ENCODE measurements at places on chromosomes 4 and X.

DNA sequence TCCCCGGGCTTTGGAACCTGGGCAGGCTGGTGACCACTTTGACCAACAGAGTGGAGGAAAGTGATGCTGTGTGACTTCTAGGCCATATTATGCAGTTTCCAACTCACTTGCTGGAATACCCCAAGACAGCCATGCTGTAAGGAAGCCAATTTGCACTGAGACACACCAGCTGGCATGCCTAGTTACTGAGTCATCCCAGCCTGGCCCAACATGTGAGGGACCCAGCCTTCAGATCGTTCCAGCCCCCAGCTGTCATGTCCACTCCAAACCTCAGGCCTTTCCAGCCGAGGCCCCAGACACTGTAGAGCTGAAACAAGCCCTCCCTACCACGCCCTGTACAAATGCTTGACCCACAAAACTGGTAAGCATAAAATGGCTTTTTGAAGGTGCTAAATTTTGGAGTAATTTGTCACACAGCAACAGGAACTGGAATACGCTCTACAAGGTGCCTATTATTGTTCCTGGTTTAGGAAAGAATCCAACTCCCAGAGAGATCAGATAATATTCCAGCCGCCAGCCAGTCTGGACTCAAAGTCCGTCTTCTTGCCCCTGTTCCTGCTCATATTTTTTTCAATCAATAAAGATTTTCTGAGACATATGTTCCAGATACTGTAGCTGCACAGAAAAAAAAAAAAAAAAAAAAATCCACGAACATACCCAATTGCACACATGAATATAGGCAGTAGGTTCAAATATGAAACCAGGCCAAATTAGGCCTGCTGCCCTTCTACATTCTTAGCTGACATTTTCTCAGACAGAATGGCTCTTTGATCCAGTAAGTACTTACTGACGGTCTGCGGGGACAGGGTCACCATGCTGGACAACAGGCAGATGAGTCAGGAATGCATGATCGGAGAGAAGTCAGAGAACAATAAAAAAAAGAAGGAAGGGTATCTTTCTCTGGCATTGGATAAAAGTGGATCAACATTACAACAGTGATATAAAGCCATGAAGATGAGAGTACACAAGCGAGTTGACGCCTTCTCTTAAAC lies 35.1 kb downstream of the SH3KBP1 start:
- DNase-seq = no peak

DNA sequence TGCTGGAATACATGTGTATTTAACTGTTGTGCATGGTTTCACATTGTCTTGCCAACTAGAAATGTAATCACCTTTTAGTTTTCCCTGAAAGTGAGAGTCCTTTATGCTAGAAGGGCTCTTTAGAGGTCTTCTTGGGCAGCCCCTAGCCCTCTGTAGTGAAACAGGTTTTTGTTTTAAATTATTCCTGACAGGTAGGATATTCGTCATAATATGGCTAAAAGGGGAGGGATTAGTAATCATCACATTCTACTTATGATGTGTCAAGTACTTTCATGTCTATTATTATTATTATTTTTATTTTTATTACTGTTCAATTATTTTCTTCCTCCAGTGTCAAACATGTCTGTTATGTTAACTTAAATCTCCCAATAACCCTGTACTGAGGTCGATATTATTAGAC lies 35.5 kb downstream of the MSN start:
- DNase-seq = no peak

DNA sequence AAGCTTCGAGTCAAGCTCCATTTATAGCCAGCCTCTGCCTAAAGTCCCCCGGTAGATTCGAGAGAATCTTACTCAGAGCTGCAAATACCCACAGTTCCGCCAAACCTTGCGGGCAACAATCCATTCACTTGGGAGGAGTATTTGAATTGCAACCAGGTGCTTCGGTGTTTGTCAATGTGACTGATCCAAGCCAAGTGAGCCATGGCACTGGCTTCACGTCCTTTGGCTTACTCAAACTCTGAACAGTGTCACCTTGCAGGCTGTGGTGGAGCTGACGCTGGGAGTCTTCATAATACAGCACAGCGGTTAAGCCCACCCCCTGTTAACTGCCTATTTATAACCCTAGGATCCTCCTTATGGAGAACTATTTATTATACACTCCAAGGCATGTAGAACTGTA lies 11.2 kb downstream of the CD40LG start:
- no peak for DNase-seq

GRCh38 chr4:52780206-52780605 lies 29.0 kb upstream of the ERVMER34-1 start:
- no peak for DNase-seq

DNA sequence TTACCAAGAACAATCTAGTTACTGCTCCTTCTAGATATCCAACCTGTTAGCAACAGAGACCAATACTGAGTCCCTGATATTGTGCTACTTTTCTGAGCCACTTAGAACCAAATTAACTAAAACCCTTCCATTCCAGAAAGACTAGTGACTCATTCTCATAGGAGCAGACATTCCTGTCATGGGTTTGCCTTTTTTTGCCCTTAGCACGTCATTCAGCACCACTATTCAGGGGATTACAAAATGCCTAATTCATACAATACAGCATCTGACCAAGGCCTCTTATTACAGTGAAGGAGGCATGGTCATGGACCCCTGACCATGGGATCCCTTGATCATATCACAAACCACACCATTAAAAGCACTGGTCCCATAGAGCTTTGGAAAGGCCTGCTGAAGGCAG lies 123.8 kb upstream of the CXCL13 start:
- no peak for DNase-seq

GRCh38 chr4:47315346-47315745 lies 148.2 kb downstream of the COMMD8 start:
- DNase-seq = no peak

DNA sequence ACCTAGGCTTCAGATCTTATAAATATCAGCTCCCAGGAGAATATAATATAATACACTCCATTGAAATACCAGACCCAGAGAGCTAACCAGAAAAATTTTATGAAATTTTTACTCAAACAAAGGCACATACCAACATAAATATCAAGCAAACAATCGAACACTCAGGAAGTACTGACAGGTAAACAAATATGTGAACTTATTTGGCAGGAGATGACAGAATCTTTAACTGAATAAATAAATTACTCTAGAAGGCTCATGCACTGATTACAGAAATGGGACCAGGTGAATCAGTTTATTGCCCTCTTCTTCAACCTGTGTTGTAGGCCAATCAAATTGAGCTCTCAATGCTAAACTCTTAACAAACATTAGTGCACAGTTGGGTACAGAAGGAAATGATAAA lies 225.2 kb upstream of the PABPC4L start:
- no peak for DNase-seq

GRCh38 chr4:139794158-139794954 lies 128.7 kb downstream of the MGST2 start:
- DNase-seq = no peak

GRCh38 chrX:17617806-17618205 lies 119.5 kb upstream of the SCML1 start:
- DNase-seq = no peak

DNA sequence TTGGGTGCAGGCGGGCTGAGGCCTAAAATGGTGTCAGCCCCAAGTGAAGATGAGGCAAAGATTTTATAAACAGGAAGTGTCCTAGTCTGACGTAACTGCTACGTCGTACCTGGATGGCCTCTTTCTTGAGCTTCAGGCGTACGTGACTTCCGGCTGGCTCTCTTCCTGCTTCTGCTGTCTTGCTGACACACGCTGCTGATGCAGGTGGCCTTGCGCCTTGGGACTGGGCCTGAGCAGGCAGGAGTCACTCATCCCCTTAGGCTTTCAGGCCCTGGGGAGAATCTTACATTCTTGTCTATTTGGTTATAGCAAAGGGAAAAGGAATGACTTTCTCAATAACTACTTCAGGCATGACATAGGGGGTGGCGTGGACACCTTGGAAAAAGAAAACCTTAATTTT lies 20.1 kb upstream of the ABRAXAS1 start:
- no peak for DNase-seq

DNA sequence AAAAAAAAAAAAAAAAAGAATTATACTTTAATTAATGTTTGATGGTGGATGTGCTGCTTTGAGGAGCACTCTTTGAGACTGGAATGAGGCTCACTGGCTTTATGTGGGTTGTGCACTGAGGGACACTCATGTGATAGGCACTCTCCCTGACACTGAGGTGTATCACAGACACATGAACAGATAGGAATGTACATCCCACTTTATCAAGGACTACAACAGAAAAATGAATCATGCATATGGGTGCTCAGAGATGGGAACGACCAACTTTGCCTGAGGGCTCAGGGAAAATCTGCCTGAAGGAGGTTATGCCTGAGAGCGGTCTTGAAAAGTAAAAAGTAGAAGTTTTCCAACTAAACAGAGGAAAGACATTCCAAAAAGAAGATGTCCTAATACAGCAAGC lies 97.7 kb upstream of the RBPJ start:
- no peak for DNase-seq

Data from type B pancreatic cell (in vitro differentiated cells).